ENCODE measurements at places on chromosomes 3 and 15. TPM values are rescaled to one million over a fixed set of nuclear protein-coding genes. Genes with fewer than 3 reads are reported as not detected.

ANKRD34C gene
- total RNA-seq: not detected

RBPMS2 gene
- 0.25 TPM for total RNA-seq

CDCP1 gene
- total RNA-seq: 0.13 TPM

RHOV gene
- not detected for total RNA-seq

ATOSA gene
- total RNA-seq: 43.4 TPM
